Activated CD4-positive, alpha-beta T cell treated with anti-CD3 and anti-CD28 coated beads for 48 hours (primary cell): ENCODE measurements at places on chromosomes 11 and 22.

DNA sequence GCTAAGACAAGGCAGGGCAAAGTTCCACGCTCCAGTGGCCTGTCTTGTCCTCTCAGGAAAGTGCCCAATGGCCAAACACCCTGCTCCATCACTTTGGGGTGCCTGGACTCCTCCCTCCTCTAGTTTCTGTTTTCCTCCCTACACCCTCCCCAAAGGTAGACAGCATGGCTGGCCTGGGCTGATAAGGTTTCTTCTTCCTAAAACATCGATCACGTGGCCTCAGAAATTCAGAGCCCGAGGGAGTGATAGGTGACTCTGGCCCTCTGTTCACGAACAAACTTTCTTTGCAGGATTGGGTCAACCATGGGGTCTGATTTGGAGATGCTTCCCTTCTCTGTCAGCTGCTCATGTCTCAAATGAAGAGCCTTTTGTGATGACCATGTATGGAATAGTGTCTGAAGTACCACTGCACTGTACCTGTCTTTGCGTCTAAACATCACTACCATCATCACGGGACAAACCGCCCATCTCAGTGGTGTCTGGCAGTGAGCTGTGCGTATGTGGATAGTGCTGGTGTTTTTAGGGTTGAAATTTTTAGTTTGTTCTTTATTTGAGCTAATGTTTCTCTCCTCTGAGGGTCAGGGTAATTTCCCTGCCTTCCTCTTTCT is 6.1 kb downstream of the MICAL2 start:
- no peak for DNase-seq

DNA sequence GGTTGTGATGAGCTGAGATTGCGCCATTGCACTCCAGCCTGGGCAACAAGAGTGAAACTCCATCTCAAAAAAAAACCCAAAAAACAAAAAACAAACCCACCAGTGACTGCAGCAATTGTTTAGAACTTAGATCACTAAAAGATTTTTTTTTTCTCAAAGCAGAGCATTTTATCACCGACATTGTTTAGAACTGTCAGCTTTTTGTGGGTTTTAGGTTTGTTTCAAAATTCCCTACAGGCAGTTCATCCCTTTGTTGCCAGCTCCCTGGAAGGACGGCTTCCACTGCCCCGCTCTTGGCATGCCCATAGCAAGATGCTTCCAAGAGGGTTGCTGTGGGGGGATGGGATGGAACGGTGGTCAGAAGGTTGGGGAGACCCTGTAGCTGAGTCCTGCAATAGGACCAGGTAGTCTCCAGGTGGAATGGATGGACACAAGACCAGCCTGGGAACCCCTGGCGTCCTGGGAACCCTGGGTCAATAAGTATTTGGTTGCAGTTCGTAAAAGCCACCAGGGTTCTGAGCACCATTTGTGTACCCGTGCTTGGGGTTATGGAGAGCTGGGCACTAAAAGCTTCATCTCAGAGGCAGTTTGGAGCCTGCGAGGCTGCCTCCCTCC is 46.7 kb downstream of the TSPAN18 start:
- DNase-seq, result no peak

DNA sequence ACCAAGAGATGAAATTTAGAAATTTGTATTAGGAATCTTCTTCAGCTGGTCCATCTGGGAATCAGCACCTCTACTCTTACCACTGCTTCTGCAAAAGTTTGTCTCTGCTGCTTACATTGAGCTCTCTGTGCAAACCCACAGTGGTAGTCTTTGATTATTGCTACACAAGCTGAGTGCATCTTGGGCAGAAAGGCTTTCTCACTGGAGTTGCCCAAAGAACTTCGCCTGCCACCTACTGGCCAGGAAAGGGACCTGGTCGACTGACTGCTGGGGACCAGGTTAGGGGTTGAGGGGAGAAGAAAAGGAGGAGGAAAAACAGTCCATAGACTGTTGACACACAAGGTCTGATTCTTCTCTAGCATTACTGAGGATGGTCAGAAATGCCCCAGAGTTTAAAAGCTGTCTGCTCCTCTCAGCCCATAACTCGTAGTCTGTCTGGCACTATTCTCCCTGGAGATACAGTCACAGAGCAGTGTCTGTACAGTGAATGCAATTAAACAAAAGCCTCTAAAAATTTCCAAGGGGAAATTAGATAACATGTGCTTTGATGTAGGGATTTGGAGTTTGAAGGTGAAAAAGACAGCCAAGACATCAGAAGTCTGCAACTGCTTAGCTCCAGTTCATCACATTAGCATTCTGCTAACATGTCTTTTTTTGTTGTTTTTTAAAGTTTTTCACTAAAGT is 215.0 kb upstream of the CTSC start:
- DNase-seq, result peak; percentile 73

GRCh38 chr11:114162719-114163123 is 103.2 kb downstream of the ZBTB16 start:
- no peak for DNase-seq

DNA sequence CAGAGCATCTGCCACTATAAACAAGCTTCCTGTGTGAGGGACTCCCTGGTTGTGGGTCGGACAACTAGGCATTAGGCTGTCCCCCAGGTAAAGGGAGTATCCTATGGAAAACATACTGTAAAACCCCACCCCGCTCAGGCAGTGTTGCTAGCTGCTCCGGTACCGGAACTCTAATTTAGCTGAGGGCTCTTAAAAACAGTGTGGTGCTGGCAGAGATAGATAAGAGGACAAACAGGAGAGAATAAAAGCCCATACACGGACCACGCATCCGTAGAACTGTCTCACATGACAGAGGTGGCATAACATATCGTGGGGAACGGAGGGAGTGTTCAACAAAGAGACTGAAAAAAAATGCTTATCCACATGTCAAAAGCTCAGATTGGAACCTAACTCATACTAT is 3.4 kb upstream of the MOGAT2 start:
- no peak for DNase-seq

- no peak for DNase-seq
Observed at GRCh38 chr22:45335854-45336522, 26.3 kb downstream of the FAM118A start.

DNA sequence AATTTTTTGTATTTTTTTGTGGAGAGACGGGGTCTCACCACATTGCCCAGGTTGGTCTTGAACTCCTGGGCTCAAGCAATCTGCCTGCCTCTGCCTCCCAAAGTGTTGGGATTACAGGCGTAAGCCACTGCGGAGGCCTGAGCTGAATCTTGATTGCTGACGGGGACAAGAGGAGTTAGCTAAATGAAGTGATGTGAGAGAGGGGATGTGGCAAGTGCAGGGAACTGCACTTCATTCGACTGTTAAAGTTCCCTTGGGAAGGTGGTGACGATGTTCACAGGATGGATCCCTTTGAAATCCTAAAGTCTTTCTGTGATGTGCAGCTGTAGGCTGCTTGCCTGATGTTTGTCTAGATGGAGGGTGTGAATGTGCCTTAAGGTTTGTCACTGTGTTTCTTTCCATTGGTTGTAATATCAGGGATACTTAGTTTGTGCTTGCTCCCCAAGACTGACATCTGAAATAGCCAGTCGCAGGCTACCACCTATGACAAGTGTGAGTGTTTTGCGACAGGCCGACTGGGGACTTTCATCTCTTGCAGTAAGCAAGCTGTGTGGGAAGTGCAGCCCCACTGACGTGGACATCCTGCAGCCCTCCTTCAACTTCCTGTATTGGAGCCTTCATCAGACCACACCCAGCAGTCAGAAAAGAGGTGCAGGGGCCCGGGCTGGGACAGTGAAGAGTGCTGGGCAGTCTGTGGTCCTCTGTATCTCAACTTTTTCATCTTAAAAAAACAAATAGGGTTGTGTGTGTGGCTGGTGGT is 19.6 kb upstream of the CCDC134 start:
- DNase-seq, result peak; percentile 93

DNA sequence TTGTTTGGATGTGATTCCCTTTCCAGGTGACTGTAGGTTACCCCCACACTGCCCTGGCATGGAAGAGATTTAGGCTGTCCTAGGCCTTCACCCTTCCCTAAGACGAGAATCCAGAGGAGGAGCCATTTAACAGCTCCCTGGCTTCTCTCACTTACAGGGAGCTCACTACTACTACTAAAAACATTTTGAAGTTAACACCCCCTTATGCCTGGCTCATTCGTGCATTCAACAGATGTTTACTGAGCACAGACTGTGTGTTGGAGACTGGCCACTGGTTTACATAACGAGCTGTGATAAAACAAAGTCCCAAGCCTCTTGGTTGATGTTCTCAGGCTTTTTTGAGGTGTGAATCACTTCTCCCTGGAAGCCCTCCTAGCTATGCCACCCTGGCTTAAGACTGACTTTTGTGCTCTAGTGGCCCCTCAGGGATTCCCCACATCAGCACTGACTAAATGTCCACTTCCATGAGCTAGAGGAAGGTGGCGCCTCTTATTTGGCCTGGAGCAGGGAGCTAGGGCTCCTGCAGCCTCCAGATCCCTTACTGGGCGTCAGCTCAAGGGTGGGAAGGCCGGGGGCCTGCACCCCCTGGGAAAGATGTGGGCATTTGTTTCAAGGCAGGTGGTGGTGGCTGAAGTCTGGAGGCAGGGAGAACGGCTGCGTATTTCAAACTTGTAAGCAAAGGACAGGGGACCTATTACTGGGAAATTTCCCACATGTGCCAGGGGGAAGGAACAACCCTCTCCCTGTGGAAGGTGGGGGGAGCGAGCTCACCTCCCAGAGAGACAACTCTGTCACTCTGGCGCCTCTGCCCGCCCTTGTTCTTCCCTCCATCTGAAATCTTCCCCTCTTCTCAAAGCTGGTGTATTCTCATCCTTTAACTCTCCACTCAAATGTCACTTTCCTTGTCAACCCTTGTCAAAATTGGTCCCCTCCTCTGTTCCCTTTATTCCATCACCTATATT is 19.4 kb upstream of the MALAT1 start:
- DNase-seq, result no peak

DNA sequence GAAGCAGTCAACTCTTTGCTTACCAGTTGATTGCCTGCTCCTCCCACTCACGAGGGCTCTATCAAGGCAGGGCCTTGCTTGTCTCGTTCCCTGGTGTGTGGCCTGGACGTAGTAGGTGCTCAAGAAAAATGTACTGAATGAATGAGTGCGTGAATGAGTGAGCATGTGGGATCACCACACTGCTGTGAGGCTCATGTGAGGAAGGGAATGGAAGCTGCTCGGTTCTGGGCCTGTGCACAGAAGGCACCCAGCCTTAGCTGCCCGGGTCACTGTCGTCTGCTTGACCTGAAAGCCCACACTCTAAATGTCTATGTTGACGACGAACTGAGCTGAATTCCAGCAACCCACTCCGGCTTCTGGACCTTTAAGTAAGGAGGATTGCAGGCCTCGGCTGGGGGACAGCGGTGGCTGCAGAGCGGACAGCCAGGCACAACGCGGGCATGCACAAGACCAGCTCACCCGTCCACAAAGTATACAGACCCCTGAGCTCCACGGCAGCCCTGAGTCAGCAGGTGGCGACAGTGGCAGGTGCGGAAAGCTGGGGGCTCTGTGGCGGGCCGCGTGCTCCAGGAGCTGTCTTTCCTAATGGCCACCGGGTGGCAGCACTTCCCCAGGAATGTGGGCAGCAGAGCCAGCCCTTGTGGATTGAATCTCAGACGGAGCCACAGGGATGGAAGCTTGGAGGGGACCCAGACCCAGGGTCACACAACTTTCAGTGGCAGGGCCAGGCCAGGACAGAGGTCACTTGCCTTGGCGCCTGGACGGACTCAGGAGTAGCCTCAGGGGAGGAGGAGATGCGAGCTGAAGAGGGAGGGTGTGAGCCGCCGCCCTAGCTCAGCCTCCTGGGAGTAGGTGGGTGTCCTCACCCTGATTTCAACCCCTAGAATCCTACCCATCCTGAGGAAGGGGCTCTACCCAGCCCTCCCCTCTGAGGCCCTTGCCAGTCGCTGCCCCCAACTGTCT is 5.0 kb upstream of the PICK1 start:
- DNase-seq, result peak; percentile 83

DNA sequence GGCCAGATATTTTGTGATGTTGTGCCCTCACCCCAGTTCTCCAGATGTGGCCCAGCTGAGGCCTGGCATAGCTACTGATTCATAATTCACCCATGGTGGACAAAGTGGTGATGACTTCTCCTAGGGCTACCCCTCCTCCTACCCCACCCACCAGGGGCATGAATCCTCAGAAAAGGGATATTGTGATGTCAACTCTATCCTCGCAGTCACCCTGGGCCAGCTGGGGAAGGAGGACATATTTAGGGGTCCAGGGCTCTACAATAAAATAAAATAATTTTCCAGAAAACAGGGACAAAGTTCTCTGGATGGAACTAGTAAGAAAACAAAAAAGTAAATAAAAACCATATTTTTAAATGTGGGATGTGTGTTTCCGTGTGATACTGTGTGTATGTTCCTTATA is at the start of gene UBQLNL:
Gene UBQLNL (minus strand): TSS at position 101 of the 400 bp plus-strand sequence. CDS start 258 bp downstream, outside the sequence.
- no peak for DNase-seq

- no peak for DNase-seq
Observed at GRCh38 chr11:78161962-78162371, 22.5 kb upstream of the ALG8 start.

DNA sequence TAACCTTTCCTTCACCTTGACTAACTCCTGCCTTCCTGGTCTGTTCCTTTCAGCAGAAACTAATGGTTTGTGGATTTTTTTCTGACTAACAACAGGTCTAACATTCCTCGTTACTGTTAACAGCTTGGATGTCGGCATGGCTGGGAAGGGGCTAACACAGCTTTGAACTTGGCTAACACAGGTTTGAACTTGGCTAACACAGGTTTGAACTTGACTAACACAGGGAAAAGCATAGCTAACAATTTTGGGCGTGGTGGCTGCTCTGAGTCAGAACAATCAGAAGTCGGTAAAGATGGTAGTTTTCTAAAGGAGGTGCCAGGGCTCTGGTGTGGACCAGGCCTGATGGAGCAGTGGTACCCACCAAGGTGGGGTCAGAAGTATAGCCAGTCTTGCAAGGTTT is 16.1 kb downstream of the MIAT start:
- peak; percentile 62 for DNase-seq

DNA sequence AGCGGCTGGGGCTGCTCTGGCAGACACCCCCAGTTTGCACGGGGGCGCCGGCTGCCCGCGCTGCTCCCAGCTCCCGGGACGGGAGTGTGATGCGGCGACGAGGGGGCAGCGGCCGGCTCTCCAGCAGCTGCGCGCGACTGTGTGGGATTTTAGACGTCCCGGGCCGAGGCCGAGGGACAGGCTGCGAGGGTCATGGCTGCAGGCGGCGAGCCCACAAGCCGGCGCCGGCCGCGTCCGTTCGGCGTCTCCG is 159 bp downstream of the FZD4 start:
- DNase-seq, result no peak

GRCh38 chr11:44957776-44958564 is 7.3 kb upstream of the TP53I11 start:
- DNase-seq, result no peak

- no peak for DNase-seq
Observed at GRCh38 chr11:130519128-130519932, 70.9 kb downstream of the ADAMTS15 start.

GRCh38 chr11:74019104-74019738 is 10.3 kb upstream of the UCP3 start:
- no peak for DNase-seq

GRCh38 chr11:2761131-2762030 is 61.6 kb upstream of the KCNQ1OT1 start:
- DNase-seq, result peak; percentile 0

- no peak for DNase-seq
Observed at GRCh38 chr22:22397292-22397870, 111.2 kb downstream of the ZNF280B start.
